SJCRH30 (cell line): ENCODE measurements at places on chromosomes 6 and 20. TPM values are rescaled to one million over a fixed set of nuclear protein-coding genes. Genes with fewer than 3 reads are reported as not detected.
A peak's percentile ranks its signal among the peaks of the same experiment; 100 is the strongest.

- DNase-seq = no peak
Observed at GRCh38 chr6:83546636-83547035, 34.3 kb downstream of the PRSS35 start.

GRCh38 chr6:157222201-157222981, 100.9 kb downstream of the TMEM242 start:
- no peak for DNase-seq

DNA sequence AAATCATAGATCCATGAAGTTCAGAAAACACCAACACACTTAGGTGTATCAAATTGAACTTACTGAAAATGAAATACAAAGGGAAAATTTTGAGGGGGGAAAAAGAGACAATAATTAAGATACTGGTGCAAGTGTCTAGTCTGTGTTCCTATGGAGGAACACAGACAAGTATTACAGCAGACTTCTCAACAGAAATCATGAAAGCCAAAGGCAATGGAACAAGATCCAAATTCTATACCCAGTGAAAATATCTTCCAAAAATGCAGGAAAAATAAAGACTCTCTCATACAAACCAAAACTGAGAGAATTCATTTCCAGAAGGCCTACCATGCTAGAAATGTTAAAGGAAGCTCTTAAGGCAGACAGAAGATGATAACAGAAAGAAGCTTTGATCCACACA, 63.1 kb downstream of the NRN1 start:
- DNase-seq = no peak

KCNK16 gene
- not detected in 2 replicates for total RNA-seq

- no peak for DNase-seq
Observed at GRCh38 chr6:114240796-114241195, 102.0 kb downstream of the HS3ST5 start.

DNA sequence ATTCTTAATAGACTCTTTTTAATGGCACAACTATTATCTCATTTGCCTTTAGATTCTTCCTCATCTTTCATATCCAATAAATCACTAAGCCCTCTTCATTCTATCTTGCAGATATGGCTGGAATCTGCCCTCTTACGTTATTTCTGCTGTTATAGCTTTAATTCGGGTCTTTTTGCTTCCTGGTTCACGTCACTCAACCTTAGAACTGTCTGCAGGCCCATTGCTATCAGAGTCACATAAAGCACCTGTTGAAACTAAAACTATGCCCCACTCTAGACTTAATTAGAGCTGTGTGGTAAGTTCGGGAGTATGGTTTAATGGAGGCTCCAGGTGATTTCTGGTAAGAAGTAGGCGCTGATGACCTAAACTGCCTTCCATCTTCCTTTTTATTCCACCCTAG, 988 bp downstream of the QRSL1 start:
- DNase-seq = no peak

GRCh38 chr6:166815629-166816028, 140.7 kb downstream of the RNASET2 start:
- no peak for DNase-seq

- DNase-seq = no peak
Observed at GRCh38 chr20:48636301-48636700, 191.5 kb downstream of the PREX1 start.

DNA sequence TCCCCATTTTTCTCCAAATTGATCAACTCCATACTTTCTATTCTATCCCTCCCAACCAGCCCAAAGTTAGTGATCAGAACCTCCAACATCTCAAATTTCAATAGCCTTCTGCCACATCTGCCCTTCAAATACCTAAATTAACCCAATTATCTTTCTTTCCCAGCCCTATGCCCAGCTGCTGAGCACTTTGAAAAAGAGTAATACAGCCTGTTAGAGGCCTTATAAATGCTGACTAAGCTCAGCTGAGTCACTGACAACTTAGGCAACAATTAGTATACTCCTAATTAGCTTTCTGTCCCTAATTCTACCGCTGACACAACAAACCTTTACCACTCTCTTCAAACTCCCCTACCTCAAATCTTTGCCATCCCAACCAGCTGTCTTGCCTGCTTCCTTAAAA, 23.5 kb downstream of the RUNX2 start:
- no peak for DNase-seq

DNA sequence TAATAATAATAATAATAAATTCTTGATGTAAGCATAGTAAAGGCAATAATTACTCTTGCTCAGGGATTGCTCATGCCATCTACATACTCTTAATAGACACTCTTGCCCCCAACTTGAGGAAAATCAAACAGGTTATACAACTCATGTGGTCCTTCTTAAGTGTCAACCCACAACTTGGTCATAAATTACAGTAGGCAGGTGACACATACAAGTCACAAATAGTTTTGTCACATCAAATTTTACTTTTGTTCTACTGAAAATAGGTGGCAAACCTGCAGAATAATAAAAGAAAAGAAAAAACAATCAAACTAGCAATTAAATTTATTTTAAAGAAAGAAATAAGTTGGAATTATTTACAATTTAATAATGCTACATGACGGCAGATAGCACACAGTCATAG, 1.6 kb downstream of the ME1 start:
- no peak for DNase-seq

GRCh38 chr6:170423814-170424603, 117.5 kb downstream of the FAM120B start:
- DNase-seq = peak; percentile 76

TBPL1 gene
- 56.2 and 57.1 TPM in 2 replicates for total RNA-seq

DNA sequence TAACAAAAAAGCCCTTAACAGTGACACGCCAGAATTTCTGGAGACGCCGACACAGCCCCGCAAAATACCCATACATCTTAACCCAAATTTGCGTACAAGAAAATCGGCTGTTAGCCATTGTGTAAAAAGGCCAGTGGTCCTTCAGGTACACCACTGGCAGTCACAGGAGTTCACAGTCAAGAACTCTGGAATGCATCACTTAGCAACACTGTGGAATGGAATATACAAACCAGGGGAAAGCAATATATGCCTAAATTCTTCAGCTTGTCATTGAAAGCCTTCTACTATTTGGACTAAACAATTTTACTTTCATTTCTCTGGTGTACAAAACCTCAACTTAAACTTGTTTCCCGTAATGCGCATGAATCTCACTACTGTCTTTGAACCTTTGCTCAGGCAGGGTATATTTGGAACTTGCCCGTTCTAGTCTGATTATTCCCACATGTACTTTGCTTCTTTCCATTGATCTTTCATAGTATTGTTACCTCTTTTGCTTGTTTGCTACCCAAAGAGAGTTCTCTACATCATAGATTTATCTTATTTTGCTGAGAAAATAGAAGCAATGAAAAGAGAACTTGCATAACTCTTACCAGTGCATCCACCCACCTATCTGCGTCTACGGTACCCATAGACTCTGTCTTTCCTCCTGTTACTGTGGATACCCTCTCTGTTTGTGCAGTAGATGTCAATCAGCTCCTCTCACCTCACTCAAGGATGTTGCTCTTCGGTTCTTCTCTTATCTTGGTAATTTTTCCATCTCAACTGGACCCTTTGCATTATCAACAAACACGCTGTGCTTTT, at the start of gene ARMH2:
Gene ARMH2 (minus strand): TSS at position 178 of the 801 bp plus-strand sequence. CDS start 60 bp downstream, at position 118.
- no peak for DNase-seq

DNA sequence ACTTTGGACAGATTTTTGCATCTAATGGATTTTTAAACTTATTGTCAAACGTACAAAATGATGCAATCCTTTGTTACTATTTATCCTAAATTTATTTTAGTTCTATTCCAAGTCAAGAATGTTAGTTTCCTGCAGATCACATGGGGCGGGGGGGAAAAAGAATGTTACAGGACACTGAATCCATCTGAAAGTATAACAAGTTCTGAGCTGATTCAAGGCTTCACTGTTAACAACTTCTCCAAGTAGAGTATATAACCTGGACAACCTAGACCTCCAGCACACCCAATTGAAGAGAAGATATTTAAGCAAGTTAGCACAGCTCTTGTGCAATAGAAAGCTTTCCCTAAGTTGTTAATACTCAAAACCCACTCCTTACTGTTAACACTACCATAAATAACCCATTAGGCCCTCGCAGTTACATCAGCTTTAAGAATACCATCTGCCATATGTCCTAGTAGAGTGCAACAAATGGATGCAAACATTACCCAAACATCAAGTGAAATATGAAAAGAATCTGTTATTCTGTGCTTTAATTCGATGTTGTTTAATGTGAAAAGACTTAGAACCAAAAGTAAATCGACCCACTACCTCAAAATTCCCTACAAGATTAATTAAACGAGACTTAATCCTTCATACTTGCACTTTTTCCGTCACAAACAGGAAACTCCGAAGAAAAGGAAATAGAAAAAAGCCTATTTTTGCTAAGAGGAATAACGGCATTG, 1.3 kb downstream of the SEC63 start:
- DNase-seq = no peak

DNA sequence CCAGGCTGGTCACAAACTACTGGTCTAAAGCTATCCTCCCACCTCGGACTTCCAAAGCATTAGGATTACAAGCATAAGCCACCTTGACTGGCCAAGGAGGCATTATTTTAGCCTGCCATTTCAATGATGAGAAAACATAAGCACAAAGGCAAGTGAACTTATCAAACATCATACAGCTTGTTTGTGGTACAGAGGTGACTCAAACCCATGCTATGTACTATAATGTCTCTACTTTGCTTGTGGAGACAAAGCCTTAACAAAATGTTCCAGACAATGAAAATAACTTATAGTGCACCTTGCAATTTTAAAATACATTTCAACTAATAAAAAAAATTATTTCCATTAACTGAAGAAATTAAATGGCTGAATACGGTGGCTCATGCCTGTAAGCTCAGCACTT, 26.2 kb downstream of the HDAC2 start:
- no peak for DNase-seq

STX7 gene
- 17.3 and 18.6 TPM in 2 replicates for total RNA-seq

TFAP2D gene
- not detected in 2 replicates for total RNA-seq

DNA sequence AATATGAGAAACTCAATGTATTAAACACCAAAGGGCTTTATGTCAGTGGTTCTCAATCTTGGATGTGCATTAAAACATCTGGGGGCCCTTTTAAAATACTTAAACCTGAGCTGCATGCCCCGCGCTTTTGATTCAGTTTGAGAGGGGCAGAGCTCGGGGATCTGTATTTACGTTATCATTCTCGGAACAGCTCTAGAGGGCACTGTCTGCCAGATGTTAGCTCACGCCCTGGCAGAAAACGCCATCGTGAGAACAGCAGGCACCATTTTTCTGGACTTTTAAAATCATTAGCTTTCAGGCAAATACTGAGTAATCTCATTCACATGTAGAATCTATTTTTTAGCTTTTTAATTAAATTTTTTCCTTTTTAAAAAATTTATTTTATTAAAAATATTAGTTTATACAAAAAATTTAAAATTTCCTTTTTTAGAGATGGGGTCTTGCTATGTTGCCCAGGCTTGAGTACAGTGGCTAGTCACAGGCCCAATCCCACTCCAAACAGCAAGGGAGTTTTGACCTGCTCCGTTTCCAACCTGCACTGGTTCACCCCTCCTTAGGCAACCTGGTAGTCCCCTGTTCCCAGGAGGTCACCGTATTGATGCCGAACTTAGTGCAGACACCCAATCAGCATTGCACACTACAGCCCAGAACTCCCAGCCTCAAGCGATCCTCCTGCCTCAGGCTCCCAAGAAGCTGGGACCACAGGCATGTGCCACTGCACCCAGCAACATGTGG, 30.0 kb upstream of the ZNF133 start:
- DNase-seq = no peak
